ENCODE measurements at places on chromosomes 1 and 21.
A peak's percentile ranks its signal among the peaks of the same experiment; 100 is the strongest.

GRCh38 chr1:85568660-85569059 is 11.9 kb upstream of the CCN1 start:
- DNase-seq, result no peak

- peak; percentile 47 for DNase-seq
Measured at GRCh38 chr1:94122201-94122970, 1.4 kb upstream of the ABCA4 start.

GRCh38 chr1:213656503-213656902 is 331.3 kb upstream of the PROX1 start:
- no peak for DNase-seq

DNA sequence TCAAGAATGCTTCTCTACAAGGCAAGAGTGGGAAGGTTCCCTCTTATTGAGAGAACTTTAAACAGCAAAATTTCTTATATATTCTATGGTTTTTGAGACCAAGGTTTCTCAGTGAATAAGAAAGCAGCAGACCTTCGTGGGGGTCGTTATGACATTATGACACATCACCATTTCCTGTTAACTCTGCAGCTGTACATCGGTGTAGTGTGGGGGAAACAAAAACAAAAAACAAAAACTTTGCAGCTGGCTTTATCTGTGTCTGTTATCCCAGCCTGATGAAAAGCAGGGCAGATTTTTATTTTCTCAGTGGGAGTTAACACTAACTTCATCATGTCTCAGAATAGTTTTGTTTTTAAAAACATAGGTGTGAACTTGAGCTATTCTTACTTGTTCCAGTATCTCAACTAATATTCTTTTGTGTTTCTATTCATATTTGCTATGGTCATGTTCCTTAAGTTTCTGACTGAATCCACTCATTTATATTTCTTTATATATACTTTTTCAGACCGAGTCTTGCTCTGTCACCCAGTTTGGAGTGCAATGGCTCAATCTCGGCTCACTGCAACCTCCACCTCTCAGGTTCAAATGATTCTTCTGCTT is 2.1 kb downstream of the SDE2 start:
- peak; percentile 41 for DNase-seq

DNA sequence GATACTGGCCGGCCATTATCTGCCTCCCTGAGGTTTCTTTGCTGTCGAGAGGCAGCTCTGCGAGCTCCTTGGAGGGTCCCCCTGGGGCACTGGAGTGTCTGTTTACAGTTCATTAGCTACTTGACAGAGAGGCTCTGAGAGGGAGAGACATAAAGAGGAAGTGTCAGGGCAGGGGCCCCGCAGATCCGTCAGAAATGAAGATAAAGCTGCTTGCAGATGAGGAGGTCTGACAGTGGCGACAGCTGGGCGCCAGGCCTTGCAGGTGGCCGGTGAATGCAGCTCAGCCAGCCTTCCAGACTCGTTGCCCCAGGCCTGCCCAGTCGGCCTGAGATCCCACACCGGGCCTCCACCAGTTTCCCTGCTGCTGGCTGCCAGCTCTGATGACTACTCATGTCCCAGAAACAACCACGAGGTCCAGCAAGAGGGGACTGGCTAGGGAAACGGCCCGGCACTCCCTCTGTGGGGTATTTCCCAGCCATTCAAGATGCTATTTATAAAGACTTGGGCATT is 84.7 kb downstream of the DISP3 start:
- DNase-seq, result no peak

DNA sequence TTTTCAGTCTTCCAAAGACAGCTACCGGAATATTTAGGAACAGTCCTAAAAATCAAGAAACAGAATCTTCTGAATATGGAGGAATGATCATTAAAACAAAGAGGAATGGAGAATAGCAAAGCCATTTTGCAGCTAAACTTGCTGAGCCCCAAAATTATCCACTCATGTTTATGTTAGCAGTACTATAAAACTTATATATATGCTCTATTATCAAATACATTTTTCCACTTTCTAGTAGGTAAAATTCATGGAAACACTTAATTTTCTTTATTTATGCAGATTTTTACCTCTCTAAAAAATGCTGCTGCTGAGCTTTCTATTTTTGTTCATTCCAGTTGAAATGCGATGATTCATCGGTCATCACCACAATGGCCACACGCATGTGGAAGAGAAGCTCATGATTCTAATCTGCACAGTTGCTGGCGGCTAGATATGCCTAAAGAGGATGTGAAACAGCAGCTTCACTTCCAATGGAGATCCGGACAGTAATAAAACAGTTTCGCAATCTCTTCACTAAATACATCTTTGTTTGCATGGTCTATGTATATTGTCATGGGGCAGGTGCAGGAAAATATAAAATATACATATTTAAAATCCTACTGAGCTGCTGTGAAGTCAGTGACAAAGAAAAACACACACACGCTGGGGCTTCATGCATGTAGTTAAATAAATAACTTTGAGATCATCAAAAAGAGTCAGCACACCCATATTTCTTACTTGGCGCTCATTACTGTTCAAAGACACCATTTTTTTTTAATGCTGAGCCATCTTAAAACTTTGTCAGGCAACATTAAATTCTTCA is 292.2 kb downstream of the SMYD3 start:
- peak; percentile 85 for DNase-seq

DNA sequence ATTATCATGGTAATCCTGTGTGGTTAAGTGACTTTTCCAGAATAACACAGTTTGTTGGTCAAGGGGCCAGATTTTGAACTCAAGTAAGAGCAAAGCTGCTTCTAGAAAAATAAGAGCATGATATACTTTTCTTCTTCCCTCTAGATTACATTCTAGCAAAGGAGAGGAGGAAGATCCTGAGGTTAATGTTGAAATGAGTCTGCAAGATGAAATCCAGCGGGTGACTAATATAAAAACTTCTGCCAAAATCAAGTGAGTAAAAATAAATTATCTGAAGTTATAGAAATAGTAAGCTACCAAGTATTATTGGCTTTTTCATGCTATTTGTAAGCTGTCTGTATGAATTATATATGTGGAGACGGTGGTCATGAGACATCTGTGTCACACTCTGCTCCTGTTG is 12.8 kb downstream of the WDR3 start:
- DNase-seq, result no peak

DNA sequence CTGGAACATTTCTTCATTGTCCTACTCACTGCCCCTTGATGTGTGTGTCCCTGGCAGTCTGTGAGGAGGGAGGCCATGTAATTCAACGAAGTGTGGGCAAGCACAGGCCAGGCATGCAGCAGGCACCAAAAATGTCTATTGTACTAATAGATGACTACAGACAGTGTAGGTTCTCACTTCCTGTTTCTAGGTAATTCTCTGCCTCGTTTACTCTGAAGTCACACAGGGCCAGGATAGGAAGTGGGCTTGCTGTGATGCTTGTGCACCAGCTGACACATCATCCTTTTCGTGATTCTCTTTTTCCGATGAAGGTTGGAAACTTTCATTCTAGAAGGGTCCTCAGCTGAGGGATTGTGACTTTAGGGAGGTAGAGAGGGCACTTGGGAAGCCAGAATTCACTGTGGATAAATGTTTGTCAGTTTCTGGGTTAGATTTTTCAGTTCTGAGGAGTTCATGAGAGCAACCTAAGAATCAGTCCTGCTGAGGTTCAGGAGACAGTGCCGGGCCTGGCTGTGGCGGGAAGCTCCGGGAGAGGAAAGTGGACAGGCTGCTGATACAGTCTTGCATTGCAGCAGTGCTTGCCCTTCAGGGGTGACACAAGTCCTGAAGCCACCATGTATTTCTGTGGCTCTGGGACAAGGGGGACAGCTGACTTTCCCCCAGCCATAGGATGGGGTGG is 4.3 kb upstream of the CSF1 start:
- DNase-seq, result no peak
